Activated naive CD4-positive, alpha-beta T cell (primary cell): ENCODE measurements at places on chromosomes 16 and 17.

GRCh38 chr16:84496991-84497390, 7.5 kb downstream of the MEAK7 start:
- DNase-seq, result no peak

DNA sequence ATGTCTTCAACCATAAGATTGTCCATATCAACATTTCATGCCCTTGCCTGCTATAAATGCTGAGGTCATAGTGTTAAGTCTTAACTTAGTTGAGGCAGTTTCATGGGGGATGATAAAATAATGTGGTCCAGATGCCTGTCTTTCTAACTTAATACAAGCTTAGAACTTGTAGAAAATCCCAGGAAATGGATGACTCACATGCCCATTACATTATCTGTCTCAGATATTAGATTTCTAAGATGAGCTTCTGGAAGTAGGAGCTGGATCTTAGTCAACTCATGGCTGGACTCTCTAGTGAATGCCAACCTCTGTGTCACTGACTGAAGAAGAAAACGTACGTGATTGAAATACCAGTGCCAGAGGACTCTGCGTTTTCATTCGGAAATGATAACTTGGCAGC, 797.5 kb upstream of the EEF2KMT start:
- DNase-seq, result no peak

DNA sequence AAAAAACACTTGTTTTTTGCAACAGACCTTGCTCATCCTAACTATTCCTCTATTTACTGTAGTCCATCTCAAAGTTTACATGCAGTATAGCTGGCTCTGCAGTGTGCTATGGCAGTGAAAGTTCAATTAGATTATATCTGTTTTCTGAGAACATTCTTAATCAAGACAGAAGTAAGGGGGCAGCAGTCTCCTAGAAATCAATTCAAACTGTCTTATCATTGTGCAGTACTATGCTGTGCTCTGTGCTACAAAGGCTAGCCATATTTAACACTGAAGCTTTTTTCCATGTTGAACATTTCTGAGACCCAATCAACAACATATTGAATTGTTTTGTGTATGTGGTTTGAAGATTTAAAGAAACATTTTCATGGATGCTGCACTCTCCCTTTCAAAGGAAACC, 11.4 kb downstream of the NETO2 start:
- DNase-seq, result no peak

DNA sequence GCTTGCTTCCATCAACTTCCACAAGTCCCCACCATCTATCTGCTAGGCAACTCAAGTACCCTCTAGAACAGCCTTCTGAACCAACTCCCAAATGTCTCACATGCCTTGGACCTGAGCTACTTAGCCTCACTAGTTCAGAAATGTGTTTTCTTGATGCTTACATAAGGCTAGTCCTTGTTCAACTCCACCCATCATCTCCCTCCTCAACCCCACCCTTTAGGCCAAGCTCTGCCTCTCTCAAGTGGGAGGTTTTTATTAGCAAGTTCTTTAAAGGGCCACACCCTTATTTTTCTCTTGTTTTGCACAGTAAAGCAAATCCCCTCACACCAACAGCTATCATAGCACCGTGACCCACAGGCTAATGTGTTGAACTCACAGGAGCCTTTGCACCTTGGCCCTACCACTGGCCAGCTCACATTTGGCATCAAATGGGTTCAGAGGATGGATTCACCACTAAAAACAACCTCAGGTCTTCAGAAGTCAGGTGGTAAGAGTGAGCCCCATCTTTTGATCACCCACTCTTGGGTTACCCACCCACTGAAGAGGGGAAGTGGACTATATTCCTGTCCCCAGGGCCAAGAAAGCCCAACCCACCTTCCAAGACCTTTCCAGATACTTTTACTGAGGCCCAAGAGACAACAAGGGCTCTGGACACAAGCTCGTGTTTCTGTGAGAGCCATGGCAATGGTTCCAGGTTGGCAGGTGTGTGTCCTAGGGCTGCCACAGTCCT, 12.2 kb downstream of the PIK3R5 start:
- DNase-seq, result no peak

GRCh38 chr17:31838636-31839225, 20.3 kb downstream of the COPRS start:
- DNase-seq, result no peak

DNA sequence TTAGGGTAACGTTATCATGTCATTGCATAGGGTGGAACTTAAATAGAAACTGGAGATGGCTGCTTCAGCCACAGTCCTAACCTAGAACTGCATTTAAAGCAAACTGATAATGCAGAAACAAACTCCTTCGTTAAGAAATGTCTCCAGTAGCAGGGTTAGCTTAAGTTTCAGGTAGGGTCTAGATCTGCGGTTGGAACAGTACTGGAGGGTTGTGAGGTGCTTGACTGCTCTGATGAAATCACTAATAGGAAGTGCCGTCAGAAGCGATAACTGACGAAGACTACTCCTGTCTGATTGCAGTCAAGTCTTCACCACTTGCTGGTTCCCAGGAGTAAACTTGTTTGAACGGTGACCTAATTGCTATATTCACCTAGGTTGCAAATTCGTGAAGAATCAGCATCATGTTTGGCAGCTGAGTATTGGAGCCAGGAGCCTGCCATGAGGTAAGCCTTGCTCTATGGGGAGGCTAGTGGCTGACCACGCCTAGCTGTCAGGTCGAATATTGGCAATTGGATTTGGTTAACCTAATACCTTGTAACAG, 24.5 kb downstream of the TRPV2 start:
- DNase-seq, result no peak

GRCh38 chr16:74868501-74868900, 93.9 kb upstream of the FA2H start:
- DNase-seq, result no peak

GRCh38 chr17:52696362-52696761, 537.8 kb upstream of the CA10 start:
- DNase-seq, result no peak

- no peak for DNase-seq
These were observed 26.9 kb downstream of the ABCC1 start for GRCh38 chr16:15976225-15976812.

- DNase-seq, result no peak
These were observed 34.8 kb downstream of the SOST start for GRCh38 chr17:43723697-43724359.

GRCh38 chr16:16032271-16032979, 83.0 kb downstream of the ABCC1 start:
- no peak for DNase-seq

GRCh38 chr16:23871924-23872323, 36.1 kb downstream of the PRKCB start:
- DNase-seq, result no peak

- DNase-seq, result no peak
These were observed 4.8 kb downstream of the RPA1 start for GRCh38 chr17:1834380-1835149.

DNA sequence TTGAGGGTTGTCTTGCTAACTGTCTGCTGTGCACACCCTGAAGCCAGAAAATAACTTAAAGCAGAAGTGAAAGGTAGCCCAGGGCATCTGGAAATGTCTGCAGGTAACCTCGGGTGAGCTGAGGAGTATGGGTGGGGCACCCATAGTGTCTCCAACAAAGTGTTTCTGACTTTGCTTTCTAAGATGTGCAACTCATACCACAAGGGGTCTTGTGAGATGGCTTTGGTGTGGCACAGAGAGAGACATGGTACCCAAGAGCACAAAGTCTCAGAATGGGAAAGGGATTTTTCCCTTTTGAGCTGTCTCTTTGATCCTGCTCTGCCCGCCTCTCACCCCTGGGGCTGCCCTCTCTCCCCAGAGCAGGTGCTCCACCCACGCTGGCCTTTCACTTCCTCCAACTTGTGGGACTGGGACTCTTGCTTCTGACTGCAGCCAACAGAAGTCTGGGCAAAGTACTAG, 6.9 kb downstream of the CHD9 start:
- no peak for DNase-seq

DNA sequence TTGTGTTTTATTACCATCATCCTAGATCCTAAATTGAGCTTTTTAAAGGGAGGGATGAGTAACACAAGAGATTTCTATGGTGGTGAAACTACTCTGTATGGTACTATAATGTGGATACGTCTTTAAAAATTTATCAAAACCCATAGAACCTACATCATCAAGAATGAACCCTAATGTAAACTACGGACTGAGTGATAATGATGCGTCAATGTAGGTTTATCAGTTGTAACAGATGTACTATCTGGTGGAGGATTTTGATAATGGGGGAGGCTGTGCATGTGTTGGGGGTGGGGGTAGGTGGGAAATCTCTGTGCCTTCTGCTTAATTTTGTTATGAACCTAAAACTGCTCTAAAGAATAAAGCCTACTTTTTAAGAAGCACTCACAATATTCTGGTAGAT, 724.1 kb upstream of the SOX9 start:
- no peak for DNase-seq

DNA sequence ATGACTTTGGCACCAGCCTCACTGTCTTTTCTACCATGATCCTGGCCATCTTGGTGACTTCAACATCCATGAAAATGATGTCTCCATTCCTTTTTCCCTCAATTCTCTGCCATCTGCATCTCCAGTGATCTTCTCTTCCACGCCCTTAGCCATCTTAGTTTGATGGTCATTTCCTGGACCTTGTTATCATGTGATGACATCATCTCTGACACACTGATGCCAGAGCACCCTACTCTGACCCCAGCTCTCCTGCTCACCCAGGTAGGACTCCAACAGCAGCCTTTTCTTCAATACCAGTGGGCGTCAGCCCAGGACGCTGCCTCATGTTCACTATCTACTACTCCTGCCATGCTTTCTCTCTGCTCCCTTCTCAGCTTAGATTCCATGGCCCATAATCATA, 83.2 kb downstream of the ZZEF1 start:
- DNase-seq, result no peak

GRCh38 chr17:79680318-79680695, 50.4 kb upstream of the ENPP7 start:
- no peak for DNase-seq
